Central memory CD8-positive, alpha-beta T cell (primary cell): ENCODE measurements at places on chromosomes 2 and 18.

DNA sequence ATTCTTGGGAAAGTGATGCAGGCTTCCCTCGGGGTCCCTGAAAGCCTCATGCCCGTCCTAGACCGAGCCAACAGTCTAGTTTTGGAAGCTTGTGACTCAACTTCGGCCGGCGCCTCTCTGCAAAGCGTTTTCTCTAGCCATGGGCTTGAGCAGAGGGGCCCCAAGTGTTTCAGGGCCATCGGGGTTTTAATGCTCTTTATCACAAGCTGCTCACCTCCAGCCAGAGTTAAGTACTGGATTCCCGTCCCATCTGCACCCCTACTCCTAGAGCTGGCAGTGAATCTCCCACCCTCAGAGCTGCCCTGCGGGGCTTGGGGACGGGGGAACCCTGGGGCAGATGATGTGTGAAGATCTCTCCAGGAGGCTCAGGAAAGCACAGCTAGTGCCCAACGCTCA is 7.3 kb downstream of the RAX start:
- no peak for DNase-seq

- no peak for DNase-seq
Observed at GRCh38 chr2:71721669-71722068, 268.3 kb downstream of the DYSF start.

DNA sequence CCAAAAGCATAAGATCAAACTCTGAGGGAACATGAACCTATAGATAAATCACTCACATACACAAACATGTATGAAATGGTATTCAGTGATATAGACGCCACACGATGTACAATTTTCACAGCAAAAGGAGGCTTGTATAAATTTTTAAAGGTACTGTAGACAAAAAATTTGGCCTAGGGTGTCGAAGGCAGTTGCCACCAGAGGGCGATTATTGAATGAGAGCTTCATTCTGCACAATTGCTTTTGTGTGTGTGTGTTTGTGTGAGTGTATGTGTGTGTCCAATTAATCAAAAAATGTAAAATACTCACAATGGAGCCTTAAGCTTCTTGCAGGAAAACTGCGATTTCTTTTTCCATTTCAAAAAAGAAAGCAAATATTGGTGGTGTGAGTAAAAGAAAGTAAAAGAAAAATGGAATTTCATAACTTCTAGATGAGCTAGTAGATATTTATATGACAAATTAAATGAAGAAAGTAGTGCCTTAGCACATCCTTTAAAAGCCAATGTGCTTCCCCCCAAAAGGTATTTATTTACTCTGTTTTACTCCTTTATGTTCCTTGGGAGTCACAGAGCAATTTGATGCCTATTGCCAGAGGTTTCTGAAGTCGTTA is 800.1 kb downstream of the SATB2 start:
- no peak for DNase-seq

DNA sequence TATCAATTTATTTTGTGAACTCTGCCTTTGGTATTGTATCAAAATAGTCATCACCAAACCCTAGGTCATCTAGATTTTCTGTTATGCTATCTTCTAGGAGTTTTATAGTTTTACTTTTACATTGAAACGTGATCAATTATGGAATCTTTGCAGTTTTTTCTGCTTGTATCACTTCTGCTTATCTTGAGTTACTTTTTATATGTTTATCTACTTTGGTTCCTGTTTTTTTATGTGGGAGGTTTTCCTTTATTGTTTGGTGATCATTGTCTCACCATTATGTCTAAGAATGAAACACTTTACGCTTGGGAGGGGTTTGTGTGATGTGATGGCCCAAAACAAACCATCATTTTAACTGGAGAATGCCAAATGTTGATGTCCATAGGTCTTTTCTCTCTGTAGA is 261.2 kb downstream of the SPAG16 start:
- DNase-seq, result no peak
